ENCODE measurements at places on chromosomes 6 and 20.

- DNase-seq, result no peak
Observed at GRCh38 chr20:33833333-33833732, 22.2 kb downstream of the CHMP4B start.

- no peak for DNase-seq
Observed at GRCh38 chr20:17998446-17998845, 29.6 kb downstream of the MGME1 start.

DNA sequence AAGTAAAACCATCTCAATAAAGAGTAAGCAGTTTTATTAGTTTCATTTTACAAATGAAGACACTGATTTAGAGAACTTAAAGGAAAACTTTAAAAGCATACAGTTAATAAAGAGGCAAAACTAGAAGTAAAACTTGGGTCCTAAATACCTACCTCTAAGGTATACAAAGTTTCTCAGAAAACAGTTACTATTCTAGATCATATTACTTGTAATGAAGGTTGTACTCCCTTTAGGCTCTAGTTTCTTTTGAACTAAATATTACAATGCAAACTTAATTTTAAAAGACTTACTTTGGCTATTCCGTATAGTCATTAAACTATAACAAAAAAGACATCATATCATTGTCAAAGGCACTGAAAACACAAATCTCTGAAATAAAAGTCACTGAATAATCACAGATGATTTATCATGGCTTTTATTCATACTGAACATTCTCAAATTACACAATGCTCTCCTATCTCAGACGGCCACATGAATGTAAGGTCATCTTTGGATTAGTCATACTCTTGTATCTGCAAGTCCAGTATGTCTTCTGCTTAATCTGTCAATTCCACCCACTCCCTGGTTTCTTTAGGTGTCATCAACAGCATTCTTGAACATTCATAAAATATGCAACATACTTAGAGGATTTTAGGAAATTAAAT lies 361.6 kb upstream of the RUNX2 start:
- no peak for DNase-seq

- DNase-seq, result no peak
Observed at GRCh38 chr6:145756170-145756662, 20.9 kb upstream of the EPM2A start.

DNA sequence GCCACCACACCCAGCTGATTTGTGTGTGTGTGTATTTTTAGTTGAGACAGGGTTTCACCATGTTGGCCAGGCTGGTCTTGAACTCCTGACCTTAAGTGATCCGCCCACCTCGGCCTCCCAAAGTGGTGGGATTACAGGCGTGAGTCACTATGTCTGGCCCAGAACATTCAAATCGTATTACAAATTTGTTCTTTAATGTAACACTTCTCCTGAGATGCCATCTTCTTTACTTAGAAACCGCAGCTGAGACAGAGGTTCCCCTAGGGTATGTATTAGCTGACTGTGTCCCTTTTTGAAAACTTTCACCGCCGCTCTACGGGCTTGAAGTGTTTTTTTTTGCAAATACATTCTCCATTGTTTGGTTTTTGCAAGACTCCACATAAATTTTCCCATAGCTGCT lies 62.6 kb downstream of the TOX2 start:
- DNase-seq, result no peak

- DNase-seq, result no peak
Observed at GRCh38 chr6:116218172-116218633, 35.7 kb downstream of the TSPYL4 start.

GRCh38 chr6:39892490-39893129 lies 41.7 kb downstream of the MOCS1 start:
- peak; percentile 44 for DNase-seq

GRCh38 chr6:33120001-33120400 lies 44.2 kb downstream of the HLA-DPB1 start:
- no peak for DNase-seq

DNA sequence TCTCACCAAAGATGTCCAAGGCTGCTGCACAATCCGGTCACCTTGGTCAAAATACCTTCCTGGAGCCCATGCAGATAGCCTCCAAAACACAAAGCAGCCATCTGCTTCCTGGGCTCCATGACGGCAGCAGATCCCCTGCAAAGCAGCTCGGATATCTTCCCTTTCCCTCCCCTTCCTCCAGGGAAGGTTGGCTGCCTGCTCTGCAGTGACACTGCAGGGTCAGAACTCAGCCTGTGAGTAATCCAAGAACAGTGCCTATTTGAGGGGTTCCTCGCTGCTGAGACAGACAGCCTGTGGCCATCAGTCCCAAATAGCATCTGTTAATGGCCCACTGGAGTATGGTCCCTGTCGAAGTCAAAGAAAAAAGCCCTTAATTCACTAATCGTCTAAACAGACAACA lies 270.8 kb downstream of the PREX1 start:
- DNase-seq, result no peak

- DNase-seq, result no peak
Observed at GRCh38 chr6:151822252-151823111, 15.0 kb downstream of the ESR1 start.

- no peak for DNase-seq
Observed at GRCh38 chr6:128694303-128695009, 174.1 kb upstream of the PTPRK start.

DNA sequence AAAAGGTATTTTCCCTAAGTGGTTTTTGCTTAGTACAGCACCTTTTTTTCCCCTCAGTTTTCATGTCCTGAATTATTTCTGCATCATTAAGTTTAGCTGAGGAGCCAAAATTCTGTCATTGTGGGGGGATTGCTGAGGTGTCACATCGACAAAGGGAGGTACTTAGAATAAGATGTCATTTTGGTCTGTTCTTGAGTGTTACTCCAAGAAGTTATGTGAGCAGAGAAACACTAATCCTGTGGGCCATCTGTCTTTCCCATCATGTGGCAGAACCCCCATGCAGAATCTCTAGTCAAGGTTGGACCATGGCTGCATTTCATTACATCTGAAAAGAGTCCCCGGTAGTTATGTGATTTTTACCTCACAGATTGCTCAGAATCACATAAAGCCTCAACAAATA lies 167.8 kb upstream of the CENPW start:
- no peak for DNase-seq

DNA sequence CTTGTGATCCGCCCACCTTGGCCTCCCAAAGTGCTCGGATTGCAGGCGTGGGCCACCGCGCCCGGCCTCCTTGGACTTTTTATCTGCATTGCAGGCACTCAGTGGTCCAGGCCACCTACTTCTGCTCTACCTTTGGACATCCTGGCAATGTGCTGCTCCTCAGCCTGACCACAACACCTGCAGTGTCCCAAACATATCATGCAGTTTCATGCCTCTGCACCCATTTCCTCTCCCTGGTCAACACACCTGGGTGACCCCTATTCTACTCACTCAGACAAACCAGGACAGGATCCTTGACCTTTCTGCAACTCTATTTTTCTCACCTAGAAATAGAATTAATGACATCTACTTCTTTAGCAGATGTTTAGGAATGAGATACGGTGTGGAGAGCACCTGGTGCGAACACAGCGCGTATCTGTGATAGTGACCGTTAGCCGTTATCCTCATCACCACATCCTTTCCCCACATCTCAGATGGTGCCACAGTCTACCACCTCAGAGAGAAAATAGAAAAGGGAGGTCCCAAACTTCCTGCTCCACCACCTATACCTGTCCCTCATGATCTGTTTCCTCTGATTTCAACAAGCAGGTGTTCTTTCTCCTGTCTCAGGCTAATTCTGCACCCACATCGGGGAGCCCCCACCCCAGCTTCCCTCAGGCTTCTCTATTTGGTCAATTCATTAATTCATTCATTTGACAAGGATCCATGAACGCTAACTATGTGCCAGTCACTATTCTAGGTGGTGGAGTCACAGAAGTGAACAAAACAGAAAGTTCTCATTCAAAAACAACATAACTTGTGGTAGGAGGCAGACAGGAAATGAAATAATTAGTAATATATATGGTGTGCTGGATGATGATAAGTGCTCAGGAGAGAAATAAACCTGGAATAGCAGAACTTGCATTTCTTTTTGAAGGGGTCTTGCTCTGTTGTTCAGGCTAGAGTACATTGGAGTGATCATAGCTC lies 4.3 kb upstream of the BTN3A2 start:
- no peak for DNase-seq

GRCh38 chr6:113694278-113695077 lies 162.7 kb upstream of the MARCKS start:
- no peak for DNase-seq

DNA sequence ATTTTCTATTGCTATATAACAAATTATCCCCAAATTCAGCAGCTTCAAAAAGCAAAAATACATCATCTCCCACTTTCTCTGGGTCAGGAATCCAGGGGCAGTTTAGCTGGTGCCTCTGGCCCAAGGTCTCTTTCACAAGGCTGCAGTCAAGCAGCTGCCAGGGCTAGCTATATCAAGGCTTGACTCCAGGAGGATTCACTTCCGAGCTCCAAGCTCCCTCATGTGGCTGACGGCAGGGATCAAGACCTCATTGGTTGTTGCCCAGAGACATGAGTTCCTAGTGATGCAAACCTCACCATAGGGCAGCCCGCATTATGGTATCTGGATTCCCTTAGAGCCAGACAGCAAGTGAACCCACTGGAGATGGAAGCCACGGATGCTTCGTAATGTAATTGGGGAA lies 1.3 kb upstream of the VNN1 start:
- DNase-seq, result no peak

GRCh38 chr20:40134176-40134575 lies 554.9 kb downstream of the MAFB start:
- DNase-seq, result no peak

- DNase-seq, result no peak
Observed at GRCh38 chr6:123616942-123617341, 19.8 kb downstream of the TRDN start.

DNA sequence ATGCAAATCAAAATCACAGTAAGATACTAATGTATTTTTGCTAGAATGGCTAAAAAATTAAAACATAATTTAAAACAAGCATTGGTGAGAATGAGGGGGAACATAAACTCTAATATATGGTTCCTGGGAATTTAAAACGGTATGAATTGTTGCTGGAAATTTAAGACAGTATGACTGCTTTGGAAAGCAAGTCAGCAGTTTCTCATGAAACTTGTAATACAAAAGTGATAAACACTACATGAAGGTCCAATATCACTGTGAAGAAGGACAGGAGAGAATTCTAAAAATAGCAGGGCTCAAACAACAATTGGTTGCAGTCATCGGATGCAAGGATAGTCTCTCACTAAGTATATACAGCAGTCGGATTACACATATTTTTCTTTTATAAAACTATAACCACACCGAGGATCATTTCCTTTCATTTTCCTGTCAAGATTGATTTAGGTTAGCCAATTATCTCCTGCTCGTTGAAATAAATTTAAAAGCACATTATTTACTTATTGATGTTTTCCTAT lies 18.5 kb upstream of the PRSS16 start:
- no peak for DNase-seq

GRCh38 chr6:81002126-81002525 lies 750.4 kb downstream of the TENT5A start:
- no peak for DNase-seq

DNA sequence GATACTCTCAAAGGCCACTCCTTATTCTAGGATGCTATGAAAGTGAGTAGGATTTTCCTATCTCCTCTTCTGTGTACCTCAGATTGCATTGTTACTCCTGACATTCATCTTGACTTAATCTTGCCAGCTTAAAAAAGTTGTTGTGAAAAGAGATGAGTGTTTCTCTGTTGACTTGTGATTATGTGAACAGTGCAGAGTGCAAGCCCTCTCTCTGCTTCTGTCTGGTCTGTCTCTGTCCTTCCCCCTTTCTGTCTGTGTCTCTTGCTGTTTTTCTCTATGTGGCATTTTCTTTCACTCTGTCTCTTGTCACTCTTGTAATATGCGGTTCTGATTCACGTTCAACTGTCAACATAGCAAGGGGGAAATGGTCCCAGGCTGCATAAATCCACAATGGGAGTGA lies 306.6 kb downstream of the FARS2 start:
- DNase-seq, result no peak

- DNase-seq, result peak; percentile 16
Observed at GRCh38 chr6:39377539-39377950, 55.0 kb upstream of the KCNK16 start.

DNA sequence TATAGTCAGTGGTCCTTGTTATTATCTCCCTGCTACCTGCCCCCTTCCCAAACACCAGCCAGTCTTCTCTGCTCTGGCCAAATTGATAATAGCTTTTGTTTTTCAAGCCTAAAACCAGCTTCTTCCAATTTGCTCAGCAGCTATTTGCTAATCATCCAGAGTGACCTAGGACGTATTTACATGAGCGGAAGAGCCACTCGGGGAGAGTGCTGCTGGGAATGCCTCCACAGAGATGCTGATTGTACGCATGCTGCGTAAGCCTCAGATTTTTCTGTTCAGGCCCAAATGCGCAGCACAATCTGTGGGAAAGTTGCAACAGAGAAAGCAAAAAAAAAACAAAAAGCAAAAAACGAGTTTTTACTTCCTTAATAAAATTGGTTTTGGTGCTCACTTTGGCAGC lies 24.4 kb upstream of the ID1 start:
- no peak for DNase-seq

DNA sequence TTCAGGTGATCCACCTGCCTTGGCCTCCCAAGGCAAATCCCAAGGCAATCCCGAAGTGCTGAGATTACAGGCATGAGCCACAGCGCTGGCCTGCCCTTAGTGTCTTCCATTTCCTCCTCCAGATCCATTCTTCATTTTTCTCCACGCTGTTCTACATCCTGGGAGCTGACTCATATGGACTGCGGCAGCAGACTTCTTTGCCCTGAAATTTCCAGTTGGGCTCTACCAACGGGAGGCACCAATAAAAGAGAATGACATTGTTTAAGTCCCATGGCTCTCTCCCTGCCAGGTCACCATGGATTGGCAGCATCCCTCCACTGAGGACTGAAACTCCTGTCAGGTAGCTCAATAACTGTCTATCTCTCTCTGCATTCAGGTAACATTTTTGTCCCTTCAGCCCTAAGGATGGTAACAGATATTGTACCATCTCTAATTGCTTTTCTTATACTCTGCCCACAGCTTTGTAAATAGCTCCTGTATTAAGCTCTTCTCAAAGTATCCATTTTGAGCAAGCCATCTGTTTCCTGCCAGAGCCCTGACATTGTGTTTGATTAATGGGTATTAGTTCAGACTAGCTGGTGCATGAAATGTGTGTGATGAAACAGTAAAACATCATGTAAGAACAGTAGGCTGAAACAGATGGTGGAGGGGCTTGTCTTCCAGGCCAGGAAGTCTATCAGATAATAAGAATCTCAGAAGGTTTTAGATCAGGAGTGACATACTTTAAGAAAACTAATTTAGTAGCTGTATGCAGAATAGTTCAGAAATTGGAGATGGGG lies 3.6 kb downstream of the TBCC start:
- DNase-seq, result no peak

- no peak for DNase-seq
Observed at GRCh38 chr6:124659427-124659826, 302.8 kb upstream of the RNF217 start.

GRCh38 chr20:33162753-33163152 lies 5.2 kb upstream of the BPIFA2 start:
- DNase-seq, result no peak

GRCh38 chr20:35773154-35773751 lies 1.4 kb downstream of the PHF20 start:
- peak; percentile 42 for DNase-seq

GRCh38 chr20:56860413-56860812 lies 231.3 kb downstream of the TFAP2C start:
- DNase-seq, result no peak

GRCh38 chr6:162538643-162539064 lies 188.9 kb downstream of the PRKN start:
- DNase-seq, result no peak

Data from stimulated activated CD4-positive, alpha-beta T cell treated with anti-CD3 and anti-CD28 coated beads, Interleukin-15, amount 100 ng/mL, for 24 hours (primary cell).